CD4-positive, alpha-beta T cell (primary cell): ENCODE measurements at places on chromosomes 6 and 20.

GRCh38 chr6:107655864-107656263 lies 165.9 kb downstream of the SOBP start:
- no peak for DNase-seq

DNA sequence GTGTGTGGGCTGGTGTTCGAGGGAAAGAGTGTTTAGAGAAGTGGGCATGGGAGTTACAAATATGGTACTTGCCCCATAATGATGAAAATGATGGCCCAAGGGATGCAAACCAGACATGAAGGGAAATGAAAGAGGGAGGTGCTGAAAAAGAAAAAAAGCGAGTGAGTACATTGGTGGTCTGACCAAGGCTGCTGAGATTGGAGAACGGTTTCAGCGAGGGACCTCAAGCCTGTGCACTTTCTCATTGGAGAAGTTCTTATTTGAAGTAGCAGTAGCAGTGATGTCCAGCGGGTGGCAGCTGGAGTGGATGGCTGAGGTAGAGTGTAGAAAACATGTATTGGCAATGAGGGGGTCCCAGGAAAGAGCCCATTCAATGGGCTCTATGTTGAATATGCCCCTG lies 54.8 kb downstream of the TNFAIP3 start:
- DNase-seq: no peak

DNA sequence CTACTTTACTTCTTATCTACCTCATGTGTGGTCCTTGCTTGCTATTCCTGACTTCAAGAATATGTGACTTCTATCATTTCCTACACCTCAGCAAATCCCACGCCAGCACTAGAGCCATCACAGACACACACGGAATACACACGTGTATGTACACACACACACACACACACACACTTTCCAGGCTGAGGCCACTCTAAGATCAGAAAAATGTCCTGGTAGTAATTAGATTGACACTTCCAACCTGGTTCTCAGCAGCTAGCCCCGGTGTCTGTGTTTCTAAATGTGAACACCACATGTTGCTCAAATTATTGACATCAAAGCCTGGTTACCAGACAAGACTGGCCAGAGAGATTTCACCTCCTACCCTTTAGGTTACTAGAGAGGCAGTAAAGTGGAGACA lies 54.1 kb upstream of the SASH1 start:
- DNase-seq: no peak

DNA sequence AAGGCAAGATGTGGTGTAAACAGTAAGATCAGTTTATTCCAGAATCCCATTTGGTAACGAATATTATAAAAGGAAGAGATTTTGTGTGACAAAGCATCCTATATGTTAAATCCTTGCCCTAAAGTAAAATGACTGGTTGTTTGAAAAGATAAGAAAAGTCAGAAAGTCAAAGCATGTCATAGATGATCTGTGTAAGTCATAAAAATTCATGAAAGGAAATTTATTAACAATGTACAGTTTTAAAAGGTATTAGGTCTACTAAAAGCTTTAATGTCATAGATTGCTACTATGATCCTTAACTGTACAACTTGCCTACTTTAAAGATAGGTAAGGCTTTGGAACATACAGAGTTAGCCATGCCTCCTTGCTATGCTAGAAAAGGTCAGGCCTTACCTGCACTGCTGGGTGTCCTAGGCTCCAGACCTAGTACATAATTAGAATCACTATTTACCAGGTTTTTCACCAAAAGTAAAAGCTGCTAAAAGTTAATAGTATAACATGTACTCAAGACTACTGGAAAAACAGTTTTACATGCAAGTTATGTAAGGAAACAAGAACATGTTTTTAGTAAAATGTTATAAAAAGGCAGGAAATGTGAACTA lies 1090.1 kb upstream of the ADGRB3 start:
- DNase-seq: no peak

DNA sequence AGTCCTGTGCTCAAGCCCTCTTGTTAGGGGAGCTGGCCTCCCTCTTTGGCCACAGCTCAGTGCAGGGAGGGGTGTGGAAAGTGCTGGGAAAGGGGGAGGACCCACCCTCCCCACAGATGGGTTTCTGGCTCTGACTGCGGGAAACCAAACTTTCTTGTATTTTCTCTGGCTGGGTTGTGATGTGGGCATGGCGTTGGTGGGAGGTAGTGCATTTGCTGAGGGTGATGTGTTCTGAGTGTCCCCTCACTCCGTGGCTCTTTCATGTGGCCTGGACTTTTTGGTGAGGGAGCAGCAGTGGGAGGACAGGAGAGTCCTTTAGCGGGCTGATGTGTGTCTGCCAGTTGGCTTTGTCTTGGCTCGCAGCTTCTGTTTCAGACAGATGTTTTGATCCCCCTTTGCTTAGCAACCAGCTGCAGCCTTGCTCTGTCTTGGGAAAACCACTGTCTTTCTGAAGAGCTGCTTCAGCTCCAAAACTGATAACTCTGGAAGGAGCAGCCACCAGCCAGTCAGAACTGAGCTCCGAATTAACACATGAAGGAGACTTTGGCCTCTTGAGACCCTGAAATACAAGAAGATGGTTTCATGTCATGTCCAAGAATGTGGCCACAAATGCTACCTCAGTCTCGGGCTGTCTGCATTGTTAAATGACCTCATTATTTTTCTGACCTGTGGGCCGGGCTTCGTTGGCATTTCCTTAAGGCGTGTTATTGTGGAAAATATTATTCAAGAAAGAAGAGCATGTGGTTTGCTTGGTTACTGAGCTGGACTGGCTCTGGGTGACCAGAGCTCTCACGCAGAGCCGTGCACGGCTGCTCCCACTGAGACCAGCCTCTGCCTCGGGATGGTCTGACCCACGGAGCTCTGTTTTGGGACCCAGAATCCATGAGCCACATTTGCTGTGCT lies 21.5 kb downstream of the SYNJ2 start:
- no peak for DNase-seq

GRCh38 chr6:1453024-1453423 lies 63.6 kb downstream of the FOXF2 start:
- no peak for DNase-seq

DNA sequence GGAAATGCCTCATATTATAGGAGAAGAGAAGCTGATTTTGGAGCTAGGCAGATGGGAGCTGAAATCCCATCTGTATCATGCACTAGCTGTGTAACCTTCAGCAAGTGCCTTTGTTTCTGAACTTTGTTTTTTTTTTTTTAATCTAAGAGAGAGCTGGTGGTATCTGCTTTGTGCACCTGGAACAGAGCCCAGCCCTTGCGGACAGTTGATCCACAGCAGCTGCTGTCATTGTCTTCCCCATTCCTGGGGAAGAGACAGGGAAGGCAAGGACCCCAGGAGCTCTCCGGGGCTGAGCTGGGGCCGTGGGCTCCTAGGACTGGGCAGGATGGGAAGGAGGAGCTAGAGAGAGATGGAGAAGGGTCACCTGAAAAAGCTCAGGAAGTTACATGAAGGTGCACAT lies 92.1 kb downstream of the SYNJ2 start:
- DNase-seq: no peak

GRCh38 chr6:155154158-155154830 lies 109.5 kb upstream of the CLDN20 start:
- no peak for DNase-seq

DNA sequence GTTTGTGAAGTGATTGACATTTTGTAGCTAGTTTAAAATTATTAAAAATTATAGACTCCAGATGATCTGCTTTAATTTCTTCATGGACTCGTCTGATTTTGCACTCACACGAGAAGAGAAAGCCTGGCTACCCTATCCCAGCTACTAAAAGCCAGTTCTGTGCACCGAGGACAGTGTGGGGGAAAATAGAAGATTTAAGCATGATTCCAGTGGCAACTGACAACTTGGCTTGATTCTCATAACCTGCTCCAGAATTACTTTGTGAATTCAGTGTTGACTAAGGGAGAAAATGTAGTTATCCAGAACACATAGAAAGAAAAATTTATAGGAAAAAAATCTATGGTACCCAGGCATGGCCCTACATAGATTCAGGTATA lies 88.7 kb downstream of the SNAP25 start:
- no peak for DNase-seq

- DNase-seq: no peak
These were observed 50.0 kb downstream of the GJA10 start for GRCh38 chr6:89944181-89944755.

- no peak for DNase-seq
These were observed 20.3 kb upstream of the PNPLA1 start for GRCh38 chr6:36249536-36249935.

DNA sequence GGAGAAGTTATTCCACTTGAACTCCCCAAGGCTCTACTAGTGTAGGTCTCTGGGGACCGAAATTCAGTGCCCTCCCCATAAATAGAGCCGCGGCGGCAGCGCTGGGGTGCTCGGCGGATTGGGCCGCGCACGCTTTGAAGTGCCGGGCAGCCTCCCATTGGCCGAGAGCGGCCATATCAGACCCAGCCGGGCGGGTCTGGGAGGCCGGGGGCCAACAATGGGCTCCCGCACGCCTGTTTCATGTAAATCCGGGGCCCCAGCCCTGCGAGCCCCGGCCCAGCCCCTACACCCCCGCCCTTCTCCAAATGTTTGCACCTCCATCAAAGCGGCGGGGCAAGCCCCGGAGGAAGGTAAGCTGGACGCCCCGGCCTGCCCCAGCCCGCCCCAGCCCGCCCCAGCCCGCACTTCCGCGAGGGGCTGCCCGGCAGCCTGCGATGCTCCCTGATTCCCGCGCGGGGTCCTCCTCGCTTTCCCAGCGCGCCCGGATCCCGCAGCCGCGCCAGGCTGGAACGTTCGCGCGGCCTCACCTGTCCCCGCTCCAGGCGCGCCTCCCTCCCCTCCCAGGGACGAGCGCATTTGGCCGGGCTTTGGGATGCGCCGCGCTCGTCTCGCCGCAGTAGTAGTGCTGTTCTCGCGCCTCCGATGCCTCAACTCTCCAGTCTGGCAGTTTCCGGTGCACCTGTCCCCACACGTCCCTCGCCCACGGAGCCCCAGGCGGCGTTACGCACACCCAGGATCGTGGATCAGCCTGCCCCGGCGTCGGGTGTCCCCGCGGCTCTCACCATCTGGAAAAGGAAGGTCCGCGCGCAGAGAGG lies at the start of gene TBXT:
Gene TBXT, minus strand, starts transcription at position 51 of the 815 bp plus-strand sequence. CDS start 260 bp downstream, outside the sequence.
- DNase-seq: no peak

DNA sequence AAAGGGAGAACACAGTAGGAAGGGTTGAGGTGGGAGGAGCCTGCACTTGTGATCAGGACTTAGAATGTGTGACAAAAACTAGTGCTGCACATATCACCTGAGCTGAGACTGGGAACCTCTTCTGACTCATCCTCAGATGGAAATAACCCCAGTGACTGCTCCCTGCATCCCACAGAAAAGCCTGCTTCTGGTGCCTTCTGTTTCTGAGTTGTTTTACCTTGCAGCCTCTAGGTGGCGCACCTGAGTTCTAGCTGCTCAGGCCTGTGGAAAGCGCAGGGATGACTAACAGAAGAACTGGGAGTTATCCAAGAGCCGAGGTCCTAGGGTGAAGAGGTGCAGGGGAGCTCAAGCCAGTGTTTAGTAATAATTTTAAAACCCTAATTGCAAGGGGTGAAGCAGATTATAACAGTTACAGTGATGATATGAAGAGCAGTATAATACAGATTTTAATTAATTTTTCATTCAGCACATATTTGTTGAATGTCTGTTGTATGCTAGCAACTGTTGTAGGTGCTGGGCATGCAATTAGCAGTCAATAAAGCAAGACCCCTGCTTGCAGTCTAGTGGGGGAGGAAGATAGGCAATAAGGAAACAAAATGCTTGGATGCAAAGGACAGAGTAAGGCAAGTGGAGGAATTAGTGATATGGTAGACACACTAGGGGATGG lies 302.5 kb downstream of the DHX35 start:
- DNase-seq: peak; percentile 35

- DNase-seq: no peak
These were observed 10.0 kb downstream of the TXNDC5 start for GRCh38 chr6:7900621-7901020.

DNA sequence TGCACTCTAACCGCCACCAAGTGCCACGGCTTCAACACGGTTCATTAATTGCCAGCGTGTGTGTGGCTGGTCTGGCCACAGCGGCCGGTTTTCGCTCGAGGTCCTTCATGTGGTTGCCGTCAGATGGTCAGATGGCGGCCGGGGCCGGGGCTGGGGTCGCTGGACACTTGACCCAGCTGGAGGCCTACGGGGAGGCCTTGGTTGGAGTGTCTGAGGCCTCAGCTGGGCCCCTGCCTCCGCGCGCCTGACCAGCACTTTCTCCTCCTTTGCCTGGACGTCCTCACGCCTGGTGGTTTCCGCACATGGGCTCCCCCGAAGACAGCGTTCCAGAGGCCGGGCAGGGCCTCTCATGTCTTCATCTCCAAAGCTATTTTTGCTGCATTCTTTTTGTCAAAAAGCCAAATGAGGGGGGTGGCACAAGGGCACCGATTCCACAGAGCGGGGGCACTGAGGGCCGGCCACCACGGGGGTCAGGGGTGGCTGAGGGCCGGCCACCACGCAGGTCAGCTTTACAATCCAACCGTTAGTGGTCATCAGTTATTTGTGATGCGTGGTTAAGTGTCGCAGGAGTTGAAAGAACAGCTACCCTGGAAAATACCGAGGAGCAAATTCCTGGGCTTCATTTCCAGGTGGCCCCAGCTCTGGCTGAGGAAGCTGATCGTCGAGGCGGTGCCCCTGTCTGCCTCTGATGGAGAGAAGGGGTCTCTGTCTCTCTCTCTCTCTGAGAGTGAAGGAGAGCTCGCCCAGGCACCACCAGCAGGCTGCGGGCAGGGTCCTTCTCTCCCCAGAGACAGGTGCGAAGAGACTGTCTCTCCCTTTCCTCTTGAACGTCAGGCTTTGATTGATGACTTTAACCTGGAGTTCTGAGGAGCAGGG lies 50.5 kb upstream of the FRMD1 start:
- DNase-seq: no peak

DNA sequence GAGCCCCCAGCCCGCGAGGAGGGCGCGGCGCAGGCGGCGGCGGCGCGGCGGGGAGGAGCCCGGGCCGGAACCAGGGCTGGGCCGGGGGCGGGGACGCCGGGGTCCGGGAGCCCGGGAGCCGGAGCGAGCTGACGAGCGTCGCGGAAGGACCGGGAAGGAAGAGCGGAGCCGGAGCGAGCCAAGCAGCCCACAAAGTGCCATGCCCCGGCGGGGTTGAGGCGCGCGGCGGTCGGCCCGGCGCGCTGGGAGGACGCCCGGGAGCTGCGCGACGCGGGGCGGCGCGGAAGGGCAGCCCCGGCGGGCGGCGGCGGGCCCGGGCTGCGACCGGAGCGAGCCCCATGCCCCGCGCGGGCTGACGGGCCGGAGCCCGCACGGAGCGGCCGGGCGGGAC lies 289 bp downstream of the FOXP4 start:
- peak; percentile 79 for DNase-seq

- DNase-seq: no peak
These were observed 167.8 kb upstream of the RIPOR2 start for GRCh38 chr6:25103603-25104002.

DNA sequence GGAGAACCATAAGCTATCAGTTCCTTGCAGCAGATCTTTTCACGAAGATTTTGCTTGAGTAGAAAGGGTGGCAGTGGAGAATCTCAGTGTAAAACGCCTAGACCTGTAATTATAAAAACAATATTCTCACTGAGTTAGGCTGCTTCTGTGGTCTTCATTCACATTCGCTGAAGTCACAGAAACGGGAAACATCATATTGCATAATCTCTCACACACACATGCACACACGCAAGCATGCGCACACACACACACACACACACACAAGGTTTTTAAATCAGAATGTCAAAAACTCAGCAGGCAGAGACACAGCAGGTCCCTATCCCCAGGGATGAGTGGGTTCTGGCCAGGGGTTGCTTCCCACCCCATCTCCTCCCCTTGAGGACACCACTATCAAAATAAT lies 175.5 kb downstream of the ATXN1 start:
- DNase-seq: no peak
